ENCODE measurements at places on chromosomes 4 and X. TPM values are rescaled to one million over a fixed set of nuclear protein-coding genes. Genes with fewer than 3 reads are reported as not detected.

PCYT1B gene
- total RNA-seq = not detected

KIF4A gene
- 27.7 TPM for total RNA-seq

CT45A2 gene
- not detected for total RNA-seq

PAGE2B gene
- not detected for total RNA-seq

ARR3 gene
- not detected for total RNA-seq

ADGRG2 gene
- 9.9 TPM for total RNA-seq

KCTD8 gene
- total RNA-seq = not detected

AKAP17A gene
- 24.1 TPM for total RNA-seq

GASK1B gene
- total RNA-seq = 0.31 TPM

NSUN7 gene
- 0.13 TPM for total RNA-seq

NMU gene
- 0.56 TPM for total RNA-seq

ZNF711 gene
- 1.1 TPM for total RNA-seq
